A549 (cell line): ENCODE measurements at places on chromosomes 12 and 14. TPM values are rescaled to one million over a fixed set of nuclear protein-coding genes. Genes with fewer than 3 reads are reported as not detected.
A peak's percentile ranks its signal among the peaks of the same experiment; 100 is the strongest.

Gene GLTP
- 16.7 to 16.9 TPM (median 16.9 TPM) in 3 replicates for polyA plus RNA-seq

Gene ANKS1B
- 0.80 to 1.5 TPM (median 1.1 TPM) in 3 replicates for polyA plus RNA-seq

Gene DNAH10
- 0.14 to 0.37 TPM (median 0.37 TPM) in 3 replicates for polyA plus RNA-seq

DNA sequence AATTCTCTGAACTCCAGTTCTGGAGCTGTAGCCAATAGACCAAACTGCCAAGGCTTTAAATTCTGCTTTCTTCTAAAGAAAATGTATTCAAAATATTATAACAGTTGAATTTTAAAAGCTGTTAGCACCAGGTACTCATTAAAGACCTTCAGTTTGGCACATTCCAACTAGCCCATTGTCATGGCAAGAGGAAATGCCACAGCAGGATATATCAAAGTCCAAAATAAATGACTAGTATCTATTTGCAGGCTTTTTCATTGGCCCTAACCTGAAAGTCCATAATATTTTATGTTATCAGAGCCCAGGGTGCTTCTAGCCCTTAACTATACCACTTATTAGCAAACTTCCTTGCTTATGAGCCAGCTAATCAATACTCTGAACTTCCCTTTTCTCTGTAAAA is 3.1 kb upstream of the RIC8B start:
- no peak for DNase-seq

DNA sequence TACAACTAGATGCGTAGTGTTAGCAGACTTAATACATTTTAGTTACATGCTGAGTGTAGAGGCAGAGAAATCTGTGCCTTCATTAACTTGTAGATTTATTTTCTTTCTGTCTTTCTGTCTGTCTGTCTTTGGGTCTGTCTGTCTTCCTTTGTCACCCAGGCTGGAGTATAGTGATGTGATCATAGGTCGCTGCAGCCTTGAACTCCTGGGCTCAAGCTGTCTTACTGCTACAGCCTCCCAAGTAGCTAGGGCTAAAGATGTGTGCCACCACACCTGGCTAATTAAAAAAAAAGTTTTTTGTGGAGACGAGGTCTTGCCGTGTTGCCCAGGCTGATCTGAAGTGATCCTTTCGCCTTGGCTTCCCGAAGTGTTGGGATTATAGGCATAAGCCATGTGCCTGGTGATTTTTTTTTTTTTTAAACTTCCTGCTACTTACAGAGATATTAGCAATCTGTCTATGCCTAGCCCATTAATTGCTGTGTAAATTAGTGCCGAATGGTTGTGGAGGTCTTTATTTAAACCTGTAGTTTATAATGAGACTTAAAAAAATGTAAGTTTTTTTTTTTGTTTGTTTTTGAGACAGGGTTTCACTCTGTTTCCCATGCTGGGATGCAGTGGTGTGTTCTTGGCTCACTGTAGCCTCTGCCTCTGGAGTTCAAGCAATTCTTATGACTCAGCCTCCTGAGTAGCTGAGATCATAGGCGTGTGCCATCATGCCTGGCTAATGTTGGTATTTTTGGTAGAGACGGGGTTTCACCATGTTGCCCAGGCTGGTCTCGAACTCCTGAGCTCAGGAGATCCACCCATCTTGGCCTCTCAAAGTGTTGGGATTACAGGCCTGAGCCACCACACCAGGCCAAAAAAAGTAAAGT is 22.8 kb downstream of the ERC1 start:
- peak; percentile 80 for DNase-seq

- no peak for DNase-seq
Observed at GRCh38 chr14:31200702-31200990, 6.9 kb downstream of the HECTD1 start.

Gene CTSG
- not detected in 3 replicates for polyA plus RNA-seq

Gene TRIM9
- 4.8 to 5.7 TPM (median 5.4 TPM) in 3 replicates for polyA plus RNA-seq

Gene CLEC14A
- polyA plus RNA-seq: not detected in 3 replicates

DNA sequence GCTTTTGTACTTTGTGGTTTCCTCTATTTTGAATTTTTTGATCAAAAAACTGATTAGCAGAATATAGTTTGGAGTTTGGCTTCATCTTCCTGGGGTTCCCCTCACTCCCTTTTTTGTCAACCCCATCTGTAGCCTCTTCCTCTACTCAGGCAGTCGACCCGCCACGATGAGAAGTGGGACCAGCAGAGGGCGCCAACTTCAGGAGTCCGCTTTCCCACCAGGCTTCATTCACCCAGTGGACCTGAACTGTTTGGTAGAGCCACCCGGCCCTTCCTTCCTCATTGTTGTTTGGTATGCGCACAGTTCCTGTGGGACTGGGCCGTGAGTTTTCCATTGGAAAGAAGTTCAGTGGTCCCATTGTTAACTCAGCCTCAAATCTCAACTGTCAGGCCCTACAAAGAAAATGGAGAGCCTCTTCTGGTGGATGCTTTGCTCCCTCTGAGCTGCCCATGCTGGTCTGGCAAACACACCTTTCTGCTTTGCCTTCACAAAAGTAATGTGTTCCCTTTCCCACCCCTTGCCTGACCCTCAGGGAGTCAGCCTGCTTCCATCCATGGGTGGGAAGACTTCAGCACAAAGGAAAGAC is 21.7 kb downstream of the TMBIM6 start:
- peak; percentile 67 for DNase-seq

DNA sequence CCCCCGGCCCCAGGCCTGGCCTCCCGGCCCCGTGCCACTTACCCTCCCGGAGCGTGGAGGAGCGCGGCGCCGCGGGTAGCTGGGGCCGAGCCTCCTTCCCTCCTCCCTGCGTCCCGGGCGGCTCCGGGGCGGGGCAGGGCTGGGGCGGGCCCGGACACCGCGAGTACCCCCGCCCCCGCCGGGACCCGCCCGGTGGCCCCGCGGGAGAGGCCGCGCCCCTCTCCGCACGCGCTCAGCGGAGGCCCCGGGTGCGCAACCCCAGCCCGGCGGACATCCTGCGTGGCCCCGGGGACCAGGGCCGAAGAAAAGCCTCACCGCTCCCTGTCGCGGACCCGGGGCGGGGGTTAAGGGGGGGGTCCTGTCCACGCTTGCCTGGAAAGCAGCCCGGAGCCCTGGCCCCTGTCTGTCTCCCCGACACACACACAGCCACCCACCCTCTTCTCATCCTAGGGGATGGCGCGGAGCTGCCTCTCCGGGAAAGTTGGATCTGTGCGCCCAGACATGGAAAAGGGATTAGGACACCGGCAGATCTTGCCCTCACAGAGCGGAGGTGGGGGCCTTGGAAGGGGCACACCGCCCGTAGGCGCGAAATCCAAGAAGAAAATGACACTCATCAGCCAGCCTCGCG is at the start of gene SYNE3:
TSS of gene SYNE3 (minus strand) at position 97 of the 628 bp plus-strand sequence. CDS start 40,829 bp downstream, outside the sequence.
- DNase-seq: peak; percentile 46

DNA sequence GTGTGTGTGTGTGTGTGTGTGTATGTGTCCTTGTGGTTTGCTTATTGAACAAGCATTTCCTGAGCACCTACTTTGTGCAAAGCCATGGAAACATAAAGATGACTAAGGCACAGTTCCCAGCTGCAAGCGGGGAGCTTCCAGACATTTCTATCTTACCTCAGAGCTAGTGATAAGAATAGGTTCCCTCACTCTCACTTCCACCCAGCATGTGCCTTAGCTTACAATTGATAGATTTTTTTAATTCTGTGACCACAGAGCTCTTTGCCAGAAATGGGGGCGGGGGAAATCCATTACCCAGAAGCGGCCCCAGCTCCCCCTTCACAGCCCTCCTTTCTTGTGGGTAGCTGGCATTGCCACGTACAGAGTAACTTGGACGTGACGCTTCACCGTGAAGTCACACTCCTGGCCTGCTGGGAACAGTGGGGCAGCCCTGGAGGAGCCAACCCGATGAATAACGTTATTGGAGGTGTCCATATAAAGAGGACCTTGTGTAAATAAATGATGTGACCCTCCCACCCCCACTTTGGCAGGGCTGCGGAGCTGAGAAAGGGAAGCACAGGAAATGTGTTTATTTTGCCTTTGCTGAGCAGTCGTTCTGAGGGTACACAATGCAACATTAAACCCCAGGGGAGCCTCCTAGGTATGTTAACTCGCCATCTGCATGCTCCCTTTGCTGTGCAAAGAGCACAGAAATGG is 238.9 kb downstream of the CHST11 start:
- no peak for DNase-seq

DNA sequence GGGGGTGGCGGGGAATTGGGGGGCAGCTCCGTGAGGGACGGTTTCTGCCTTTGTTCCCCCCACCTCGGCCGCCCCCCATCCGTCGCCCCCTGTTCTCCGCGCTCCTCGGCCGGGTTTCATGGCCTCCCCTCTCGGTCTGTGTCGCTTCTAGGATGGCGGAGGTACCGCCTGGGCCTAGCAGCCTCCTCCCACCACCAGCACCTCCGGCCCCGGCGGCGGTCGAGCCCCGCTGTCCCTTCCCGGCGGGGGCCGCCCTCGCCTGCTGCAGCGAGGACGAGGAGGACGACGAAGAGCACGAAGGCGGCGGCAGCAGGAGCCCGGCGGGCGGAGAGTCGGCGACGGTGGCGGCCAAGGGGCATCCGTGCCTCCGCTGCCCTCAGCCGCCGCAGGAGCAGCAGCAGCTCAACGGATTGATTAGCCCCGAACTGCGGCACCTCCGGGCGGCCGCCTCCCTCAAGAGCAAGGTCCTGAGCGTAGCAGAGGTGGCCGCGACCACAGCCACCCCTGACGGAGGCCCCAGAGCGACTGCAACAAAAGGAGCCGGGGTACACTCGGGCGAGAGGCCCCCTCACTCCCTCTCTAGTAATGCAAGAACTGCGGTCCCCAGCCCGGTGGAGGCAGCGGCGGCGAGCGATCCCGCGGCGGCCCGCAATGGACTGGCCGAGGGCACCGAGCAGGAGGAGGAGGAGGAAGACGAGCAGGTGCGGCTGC is 575 bp downstream of the NAA30 start:
- DNase-seq: peak; percentile 48

GRCh38 chr14:54739514-54739913 is 163.1 kb downstream of the GCH1 start:
- no peak for DNase-seq

GRCh38 chr14:55025948-55026347 is 951 bp downstream of the WDHD1 start:
- no peak for DNase-seq

Gene CLSTN3
- polyA plus RNA-seq: 17.4 to 22.5 TPM (median 19.3 TPM) in 3 replicates

GRCh38 chr12:77629141-77629540 is 201.6 kb upstream of the NAV3 start:
- DNase-seq: no peak

GRCh38 chr12:26633591-26634210 is 199.3 kb downstream of the ITPR2 start:
- DNase-seq: no peak

DNA sequence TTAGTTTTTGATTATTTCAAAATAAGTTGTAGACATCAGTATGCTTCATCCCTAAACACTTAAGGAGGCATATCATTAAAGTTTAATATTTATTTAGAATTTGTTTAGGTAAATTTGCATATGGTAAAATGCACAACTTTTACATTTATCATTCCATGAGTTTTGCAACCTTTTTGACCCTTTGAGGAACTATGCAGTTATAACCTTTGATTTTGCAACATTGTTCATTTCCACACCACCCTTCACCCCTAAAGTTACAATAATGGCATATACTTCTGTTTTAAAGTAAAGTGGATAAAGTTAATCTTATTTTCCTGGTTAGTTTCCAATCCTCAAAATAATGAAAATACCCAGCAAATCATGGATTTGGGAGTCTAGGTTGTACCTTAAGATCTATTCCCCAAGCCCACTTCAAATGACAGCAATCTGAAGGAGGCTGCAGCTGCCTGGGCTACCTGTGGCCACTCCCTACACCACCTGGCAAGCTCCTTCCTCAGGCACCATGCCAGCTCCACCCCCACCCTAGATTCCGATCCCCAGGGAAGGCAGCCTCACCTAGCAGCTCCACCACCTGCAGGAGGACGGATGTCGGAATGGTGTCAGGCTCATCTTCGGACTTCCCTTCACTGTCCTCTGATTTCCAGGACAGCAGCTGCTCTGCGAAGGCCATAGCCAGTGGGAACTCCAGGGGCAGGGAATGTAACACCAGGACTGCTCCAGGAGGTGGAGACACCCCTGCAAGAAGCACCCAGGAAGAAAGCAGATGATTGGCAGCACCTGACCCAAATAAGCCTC is 65.1 kb downstream of the TRAFD1 start:
- DNase-seq: no peak

DNA sequence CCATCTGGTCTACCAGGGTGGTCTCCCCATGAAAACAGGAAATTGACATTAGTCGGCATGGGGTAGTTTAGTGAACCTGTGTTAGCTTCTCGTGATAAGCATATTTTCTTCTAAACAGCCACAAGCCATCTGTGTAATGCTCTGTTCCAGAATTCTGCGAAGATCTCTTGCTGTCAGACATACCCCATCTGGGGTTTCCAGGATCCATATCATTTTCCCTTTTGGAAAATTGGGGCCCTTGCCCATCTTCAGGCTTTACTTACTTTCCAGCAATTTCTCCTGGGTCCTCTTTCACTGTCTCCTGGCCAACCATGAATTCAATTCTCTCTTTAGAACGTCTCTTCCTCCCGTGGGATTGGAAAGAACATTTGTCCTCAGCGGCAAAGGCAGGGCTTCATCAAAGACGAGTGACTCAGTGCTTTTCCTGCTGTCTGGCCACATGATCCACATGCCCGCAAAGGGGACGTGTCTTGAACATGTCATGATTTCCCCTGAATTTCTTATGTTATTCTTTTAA is 21.4 kb upstream of the NCOR2 start:
- DNase-seq: no peak

GRCh38 chr12:52151153-52151836 is 40.5 kb downstream of the KRT80 start:
- DNase-seq: peak; percentile 57

DNA sequence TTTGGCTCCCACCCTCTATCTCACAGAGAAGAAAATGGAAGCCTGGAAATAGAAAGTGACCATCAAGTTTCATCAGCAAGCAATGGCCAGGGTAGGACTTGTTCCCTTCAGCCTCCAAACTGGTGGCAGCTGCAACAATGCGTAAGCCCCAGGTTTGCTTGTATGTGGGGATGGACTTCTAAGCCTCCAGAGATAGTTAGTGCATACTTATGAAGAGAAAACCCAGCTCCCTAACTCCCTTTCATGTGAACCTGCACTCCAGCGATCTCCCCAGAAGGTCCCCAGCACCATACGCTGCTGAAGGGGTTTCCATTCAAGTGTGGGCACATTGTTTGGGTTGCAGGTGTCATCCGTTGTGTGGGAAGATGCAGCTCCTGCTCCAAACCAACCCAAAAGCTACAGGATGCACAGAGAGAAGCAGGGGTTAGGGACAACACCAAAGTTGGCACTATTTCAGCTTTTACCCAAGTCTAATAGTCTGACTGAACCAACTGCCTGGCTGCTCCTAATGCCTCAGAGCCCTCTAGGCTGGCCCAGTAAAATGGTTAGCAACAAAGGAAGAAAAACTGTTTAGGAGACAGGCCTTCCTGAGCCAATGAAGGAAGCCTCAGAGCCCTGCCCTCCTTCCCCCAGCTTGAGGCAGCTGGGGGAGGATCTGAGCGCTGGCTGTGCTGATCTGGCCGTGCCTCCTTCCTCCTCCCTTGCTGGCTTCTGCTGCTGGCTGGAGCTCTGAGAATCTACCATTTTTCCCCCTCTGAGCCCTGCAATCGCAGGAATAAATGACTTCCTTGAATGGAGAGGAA is 12.3 kb downstream of the ZFP36L1 start:
- DNase-seq: no peak

Gene LRIG3
- 3.7 to 4.8 TPM (median 4.0 TPM) in 3 replicates for polyA plus RNA-seq

Gene FOXM1
- 84.0 to 84.2 TPM (median 84.2 TPM) in 3 replicates for polyA plus RNA-seq
